Keratinocyte (primary cell): ENCODE measurements at places on chromosomes 1 and 21. TPM values are rescaled to one million over a fixed set of nuclear protein-coding genes. Genes with fewer than 3 reads are reported as not detected.

DNA sequence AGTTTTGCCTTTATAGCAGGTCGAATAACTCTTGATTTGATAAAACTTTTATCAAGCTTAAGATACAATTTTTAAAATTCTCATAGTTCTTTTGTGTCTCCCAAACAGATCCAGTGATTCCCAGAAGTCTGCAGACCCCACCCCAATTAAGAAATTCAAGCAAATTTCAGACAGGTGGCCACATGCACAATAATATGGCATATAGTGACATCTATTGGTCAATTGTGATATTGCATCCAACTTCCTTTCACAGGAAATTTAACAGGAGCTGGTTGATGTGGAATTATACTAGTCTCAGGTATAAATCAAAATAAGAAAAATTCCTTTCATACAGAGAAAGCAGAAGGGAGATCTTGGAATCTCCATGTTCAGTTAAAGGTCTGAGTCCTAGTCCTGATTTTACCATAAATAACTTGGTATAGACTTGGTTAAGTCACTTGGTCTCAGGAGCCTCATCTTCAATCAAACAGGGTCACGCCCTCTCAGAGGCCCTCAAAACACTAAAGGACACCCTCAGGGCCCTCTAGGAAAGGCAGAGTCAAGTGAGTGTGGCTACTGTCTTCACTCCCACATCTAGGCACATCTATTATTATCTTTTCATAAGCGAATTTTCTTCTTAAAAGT lies 24.1 kb downstream of the PIGM start:
- DNase-seq, result no peak

- DNase-seq, result no peak
Observed at GRCh38 chr21:34636961-34637360, 22.0 kb upstream of the RCAN1 start.

DNA sequence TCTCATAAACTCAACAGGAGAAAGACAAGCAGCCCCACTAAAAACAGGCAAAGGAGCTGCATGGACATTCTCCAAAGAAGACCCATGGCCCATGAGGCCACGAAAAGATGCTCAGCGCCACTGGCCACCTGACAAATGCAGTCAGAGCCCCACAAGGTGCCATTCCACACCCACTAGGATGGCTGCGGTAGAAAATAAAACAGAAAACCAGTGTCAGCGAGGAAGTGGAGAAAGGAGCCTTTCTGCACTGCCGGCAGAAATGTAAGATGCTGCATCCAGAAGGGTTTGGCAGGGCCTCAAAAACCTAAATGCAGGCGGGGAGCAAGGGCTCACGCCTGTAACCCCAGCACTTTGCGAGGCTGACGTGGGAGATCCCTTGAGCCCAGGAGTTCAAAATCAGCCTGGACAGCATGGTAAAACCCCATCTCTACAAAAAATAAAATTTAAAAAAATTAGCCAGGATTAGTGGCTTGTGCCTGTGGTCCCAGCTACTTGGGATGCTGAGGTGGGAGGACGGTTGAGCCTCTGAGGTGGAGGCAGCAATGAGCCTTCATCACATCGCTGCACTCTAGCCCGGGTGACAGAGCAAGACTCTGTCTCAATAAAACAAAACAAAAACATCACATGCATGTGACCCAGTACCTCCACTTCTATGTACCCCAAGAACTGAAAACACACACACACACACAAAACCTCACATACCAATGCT lies 4.2 kb downstream of the WNT9A start:
- no peak for DNase-seq

GRCh38 chr1:110114784-110115183 lies 2.5 kb downstream of the UBL4B start:
- no peak for DNase-seq

GRCh38 chr1:200900877-200901276 lies 6.2 kb downstream of the INAVA start:
- DNase-seq, result no peak

DNA sequence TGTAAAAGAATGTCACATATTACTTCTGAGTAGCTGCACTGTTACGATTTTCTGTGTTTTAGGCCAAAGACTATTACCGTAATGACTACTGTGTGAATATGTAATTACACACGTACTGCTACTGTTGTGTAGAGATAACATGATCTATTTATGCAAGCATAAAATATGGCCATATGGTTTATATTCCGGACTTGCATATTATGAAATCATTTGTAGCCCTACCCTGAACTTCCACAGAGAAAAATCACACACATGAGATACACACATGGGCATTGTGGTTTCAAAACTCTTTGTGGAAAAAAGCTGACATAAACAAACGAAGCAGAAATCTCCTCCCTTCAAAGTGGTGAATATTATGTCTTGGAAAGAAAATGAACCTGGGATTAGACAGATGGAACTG lies 373.0 kb upstream of the ADAMTS5 start:
- DNase-seq, result no peak

- no peak for DNase-seq
Observed at GRCh38 chr1:160863061-160863773, 530 bp upstream of the CD244 start.

- DNase-seq, result no peak
Observed at GRCh38 chr21:28454564-28455252, 538.0 kb downstream of the LTN1 start.

- DNase-seq, result no peak
Observed at GRCh38 chr1:40435471-40435870, 14.8 kb upstream of the ZFP69B start.

GRCh38 chr21:43917515-43918384 lies 52.7 kb downstream of the AGPAT3 start:
- no peak for DNase-seq

ABCG1 gene
- 3.3 to 3.6 TPM (median 3.5 TPM) in 3 replicates for polyA plus RNA-seq

LAPTM5 gene
- polyA plus RNA-seq, result 0.18 to 0.40 TPM (median 0.25 TPM) in 3 replicates

TMEM50A gene
- polyA plus RNA-seq, result 113 to 166 TPM (median 114 TPM) in 3 replicates

PARS2 gene
- 2.7 to 4.3 TPM (median 3.0 TPM) in 3 replicates for polyA plus RNA-seq

LCE3E gene
- 0.48 to 2.8 TPM (median 2.2 TPM) in 3 replicates for polyA plus RNA-seq
